ENCODE measurements at places on chromosomes 12 and 14.

- no peak for DNase-seq
Measured at GRCh38 chr14:68246786-68247105, 427.2 kb downstream of the RAD51B start.

- DNase-seq, result no peak
Measured at GRCh38 chr12:58034311-58034710, 92.9 kb downstream of the ATP23 start.

DNA sequence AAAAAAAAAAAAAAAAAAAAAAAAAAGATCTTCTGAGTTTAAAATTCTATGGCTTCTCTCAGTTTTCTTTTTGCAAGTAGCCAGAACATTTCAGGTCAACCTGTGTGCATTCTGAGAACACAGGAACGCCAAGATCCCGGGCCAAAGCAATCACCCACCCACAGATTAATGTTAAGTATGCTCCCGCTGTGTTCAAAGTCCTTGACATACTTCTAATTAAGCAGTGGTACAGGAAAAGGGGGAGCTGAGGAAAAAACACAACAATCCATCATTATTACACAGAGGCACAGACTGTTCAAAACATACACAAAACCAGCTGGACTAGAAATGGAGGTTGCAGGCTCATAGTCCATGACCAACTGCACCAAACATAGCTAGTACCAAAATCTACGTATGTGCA is 2.8 kb downstream of the FBXO21 start:
- DNase-seq, result no peak

- no peak for DNase-seq
Measured at GRCh38 chr12:52346593-52346992, 20.7 kb downstream of the KRT85 start.

GRCh38 chr12:13091832-13092231 is 11.6 kb downstream of the GSG1 start:
- no peak for DNase-seq

GRCh38 chr14:49057838-49058510 is 528.2 kb downstream of the RPS29 start:
- no peak for DNase-seq

DNA sequence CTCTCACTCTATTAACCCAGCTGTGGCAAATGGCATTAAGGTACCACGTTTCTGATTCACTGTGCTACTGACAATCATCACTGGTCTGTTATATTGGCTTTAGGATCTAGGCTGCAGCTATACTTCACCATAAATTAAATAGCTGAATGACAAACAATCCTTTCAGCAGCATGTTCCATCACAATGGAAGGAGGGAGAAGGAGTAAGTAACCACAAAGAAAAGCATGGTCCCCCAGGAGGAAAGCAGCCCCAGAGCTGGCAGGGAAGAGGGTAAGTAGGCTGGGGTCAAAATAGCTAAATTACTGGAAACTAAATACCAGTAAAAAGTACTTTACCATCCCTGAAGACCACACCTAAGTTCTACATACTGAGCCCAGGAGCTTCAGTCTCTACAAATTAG is 2.8 kb downstream of the ARMH4 start:
- no peak for DNase-seq

DNA sequence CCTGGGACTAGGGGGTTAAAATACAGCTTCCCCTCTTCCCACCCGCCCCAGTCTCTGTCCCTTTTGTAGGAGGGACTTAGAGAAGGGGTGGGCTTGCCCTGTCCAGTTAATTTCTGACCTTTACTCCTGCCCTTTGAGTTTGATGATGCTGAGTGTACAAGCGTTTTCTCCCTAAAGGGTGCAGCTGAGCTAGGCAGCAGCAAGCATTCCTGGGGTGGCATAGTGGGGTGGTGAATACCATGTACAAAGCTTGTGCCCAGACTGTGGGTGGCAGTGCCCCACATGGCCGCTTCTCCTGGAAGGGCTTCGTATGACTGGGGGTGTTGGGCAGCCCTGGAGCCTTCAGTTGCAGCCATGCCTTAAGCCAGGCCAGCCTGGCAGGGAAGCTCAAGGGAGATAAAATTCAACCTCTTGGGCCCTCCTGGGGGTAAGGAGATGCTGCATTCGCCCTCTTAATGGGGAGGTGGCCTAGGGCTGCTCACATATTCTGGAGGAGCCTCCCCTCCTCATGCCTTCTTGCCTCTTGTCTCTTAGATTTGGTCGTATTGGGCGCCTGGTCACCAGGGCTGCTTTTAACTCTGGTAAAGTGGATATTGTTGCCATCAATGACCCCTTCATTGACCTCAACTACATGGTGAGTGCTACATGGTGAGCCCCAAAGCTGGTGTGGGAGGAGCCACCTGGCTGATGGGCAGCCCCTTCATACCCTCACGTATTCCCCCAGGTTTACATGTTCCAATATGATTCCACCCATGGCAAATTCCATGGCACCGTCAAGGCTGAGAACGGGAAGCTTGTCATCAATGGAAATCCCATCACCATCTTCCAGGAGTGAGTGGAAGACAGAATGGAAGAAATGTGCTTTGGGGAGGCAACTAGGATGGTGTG is 1.9 kb downstream of the GAPDH start:
- DNase-seq, result no peak

- DNase-seq, result no peak
Measured at GRCh38 chr12:101819467-101819866, 11.3 kb downstream of the GNPTAB start.

DNA sequence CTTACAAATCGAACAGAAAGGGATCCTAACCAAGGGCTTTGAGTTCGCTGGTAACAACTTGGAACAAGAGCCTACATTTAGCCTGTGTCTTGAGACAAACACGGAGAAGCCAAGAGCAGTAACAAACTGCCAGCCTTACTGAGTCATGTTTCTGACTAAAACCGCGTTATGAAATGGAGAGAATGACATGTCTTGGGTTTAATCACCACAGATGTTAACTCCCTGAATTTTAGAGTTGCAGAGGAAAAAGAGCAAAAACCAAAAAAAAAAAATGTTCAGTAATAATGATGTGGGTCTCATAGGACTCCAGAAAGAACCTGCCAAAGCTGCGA is 1.0 kb downstream of the BLTP3B start:
- DNase-seq, result no peak

GRCh38 chr12:105120551-105120950 is 13.0 kb downstream of the WASHC4 start:
- DNase-seq, result no peak

- DNase-seq, result no peak
Measured at GRCh38 chr12:25494926-25495325, 58.2 kb downstream of the LMNTD1 start.

DNA sequence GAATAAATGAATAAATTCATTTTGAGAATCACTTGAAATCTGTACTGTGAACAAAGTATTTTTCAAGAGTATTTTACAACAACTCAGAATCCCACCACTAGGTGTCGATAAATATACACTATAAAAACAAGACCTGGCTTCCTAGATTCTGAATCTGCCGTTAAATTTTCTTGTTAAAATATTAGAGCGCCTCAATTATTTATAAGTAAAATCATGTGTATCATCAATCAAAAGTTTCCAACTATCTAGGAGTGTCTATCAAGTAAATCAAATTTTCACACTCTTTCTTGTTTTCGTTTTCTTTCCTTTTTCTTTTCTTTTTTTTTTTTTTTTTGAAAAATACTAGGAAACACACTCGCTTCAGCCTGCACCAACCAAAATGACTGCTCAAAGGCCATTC is 179.2 kb upstream of the DCN start:
- DNase-seq, result no peak

DNA sequence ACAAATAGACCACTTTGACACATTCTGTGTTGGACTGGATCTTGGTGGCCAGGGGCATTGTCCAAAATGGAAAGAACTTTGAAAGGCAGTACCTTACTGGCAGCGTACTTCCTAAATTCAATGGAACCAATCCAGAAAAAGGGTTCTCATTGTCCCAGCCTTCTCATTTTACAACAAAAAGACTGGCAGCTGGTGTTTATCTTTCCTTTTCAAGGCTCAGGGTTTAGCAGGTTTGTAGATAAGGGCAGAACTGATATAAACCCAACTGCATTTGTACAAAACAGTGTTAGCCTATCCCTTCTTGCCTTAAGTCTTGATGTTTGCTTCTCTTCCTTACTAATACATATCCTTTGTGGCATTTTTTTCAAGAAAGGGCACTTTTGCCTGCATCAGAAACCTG is 7.7 kb downstream of the THAP2 start:
- DNase-seq, result no peak

DNA sequence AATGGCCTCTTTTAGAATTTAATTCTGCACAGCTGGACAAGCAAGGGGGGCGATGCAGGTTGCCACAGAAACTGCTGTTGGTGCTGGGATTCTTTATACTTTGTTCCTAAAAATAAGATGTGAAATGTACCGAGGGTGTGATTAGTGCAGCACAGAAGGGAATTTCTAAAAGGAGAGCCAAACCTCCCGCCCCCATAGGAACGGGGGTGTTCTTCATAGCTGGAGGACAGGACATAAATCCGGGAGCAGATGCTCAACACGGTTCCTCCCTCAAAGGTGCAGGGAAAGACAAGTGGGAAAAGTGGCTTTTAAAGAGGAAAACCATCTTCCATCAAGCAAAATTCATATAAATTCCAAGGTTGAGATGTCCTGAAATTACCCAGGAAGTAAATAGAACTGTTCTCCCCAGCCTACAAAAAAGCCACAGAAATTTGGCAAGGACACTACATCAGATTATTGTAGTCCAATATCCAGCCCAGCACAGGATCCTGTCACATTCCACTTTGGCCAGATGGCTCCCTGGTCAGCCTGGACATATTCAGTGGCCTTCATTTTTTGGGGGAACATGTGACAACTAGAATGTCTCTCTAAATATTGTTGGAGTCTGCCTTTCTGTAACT is 51.4 kb upstream of the TMX1 start:
- no peak for DNase-seq

DNA sequence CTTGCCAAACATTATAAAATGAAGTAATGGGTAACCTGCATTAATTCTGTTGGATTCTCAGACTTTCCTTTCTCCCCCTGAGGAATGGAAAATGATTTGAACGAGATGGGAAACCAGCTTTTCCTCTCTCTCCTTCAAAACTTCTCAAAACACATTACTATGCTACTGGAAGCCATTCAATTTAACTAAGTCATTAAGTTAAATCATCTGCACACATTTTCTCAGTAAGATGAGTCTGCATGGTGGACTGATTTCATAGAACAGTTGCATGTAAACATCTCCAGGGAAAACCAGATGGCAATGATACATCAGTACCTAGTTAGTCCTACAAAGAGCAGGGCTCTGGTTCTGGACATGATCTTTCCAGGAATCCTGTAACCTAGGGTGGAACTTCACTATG is 59.9 kb downstream of the BMP4 start:
- DNase-seq, result no peak

DNA sequence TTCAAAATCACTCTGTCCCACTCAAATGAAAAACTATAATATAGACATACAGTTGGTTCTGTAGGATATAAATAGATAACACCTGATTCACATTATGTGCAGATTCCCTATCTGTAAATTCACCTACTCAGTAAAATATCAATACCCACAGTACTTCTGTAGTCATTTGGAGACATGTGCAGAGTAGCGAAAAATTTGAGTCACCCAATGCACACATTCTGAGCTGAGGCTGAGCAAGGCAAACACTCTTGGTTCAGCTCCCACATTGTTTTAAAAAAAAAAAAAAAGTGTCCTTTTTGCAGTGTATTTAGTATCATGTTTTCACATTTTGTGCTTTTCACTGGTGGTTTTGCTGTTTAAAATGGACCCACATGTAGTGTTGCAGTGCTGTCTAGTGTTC is 27.3 kb upstream of the BBS10 start:
- DNase-seq, result no peak

DNA sequence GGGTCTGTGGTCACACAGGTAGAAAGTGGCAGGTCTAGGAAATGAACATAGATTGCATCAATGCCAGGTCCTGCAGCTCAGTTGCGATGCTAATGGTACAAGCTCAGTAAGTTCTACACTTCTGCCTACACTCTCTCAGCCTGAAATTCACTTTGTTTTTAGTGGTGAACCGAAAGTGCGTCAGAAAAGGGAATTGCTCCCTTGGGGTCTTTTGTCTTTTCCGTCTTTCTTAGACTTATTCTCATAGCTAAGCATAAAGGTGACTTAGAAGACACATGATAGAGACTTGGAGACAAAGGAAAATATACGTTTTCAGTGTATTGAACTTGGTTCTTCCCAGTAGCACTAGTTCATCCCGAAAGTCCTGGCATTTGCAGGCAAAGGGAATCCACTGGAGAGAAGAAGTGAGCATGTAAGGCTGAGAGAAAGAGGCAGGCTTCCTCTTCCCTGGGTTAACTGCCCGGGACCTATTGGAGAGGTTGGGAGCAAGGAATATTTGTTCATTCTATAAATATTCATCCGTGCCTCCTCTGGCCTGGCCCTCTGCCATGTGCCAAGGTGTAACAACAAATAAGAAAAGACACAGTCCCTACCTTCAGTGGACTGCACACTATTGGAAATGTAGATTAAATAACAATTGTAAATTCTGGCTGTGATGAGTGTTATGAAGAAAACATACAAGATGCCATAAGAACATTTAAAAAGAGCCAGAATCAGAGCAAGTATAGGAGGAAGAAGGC is 785.8 kb downstream of the MED13L start:
- no peak for DNase-seq

DNA sequence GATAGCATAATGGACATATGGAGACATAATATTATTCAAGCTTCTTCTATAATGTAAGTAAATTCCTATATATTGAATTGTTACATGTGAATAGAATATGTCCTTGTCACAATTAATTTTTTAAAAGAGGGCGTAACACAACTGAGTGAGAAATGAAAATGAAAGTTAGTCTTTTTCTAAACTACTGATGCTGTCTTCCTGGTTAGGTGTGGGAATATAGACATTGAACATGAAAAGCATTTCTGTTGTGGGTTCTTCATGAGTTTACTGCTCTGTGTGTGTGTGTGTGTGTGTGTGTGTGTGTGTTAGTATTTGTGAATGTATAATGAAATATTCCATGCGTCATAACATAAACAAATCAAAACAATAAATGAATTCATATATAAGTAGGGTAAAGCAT is 40.5 kb upstream of the RTL1 start:
- DNase-seq, result no peak

- no peak for DNase-seq
Measured at GRCh38 chr12:104312654-104313053, 9.1 kb downstream of the EID3 start.

- DNase-seq, result no peak
Measured at GRCh38 chr14:100150932-100151587, 8.4 kb downstream of the DEGS2 start.

- no peak for DNase-seq
Measured at GRCh38 chr12:39772821-39773259, 153.2 kb upstream of the ABCD2 start.

- DNase-seq, result no peak
Measured at GRCh38 chr14:95701846-95702221, 12.1 kb downstream of the TCL1A start.

GRCh38 chr14:87494010-87494409 is 499.0 kb downstream of the GALC start:
- DNase-seq, result no peak

DNA sequence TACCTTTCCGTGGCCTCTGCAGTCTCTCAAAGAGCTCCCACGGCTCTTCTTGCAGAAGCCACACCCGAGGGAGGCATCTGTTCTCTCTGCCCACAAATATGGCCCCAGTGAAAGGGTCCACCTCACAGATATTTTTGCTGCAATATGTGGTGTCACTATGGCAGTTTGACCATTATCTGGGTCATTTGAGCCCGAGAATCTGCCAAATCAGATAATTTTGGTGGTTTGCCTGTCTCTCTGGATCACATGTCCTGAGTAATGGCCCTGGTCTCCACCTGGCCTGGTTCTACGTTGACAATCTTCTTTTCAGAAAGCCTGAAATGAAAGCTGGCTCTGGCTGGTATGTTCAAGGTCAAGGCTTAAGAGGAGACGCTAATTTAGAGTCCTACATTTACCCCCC is 5.7 kb upstream of the WSCD2 start:
- no peak for DNase-seq

- no peak for DNase-seq
Measured at GRCh38 chr12:72472350-72472749, 200.2 kb downstream of the TRHDE start.

Measured in T-helper 9 cell (primary cell).